ENCODE measurements at places on chromosomes 16 and 17. TPM values are rescaled to one million over a fixed set of nuclear protein-coding genes. Genes with fewer than 3 reads are reported as not detected.

PRKCB gene
- total RNA-seq: 47.8 TPM

SPHK1 gene
- 7.1 TPM for total RNA-seq

ZSCAN10 gene
- total RNA-seq: 0.14 TPM

DOC2A gene
- total RNA-seq: 0.80 TPM

TMEM208 gene
- 28.4 TPM for total RNA-seq

PLEKHH3 gene
- 1.2 TPM for total RNA-seq

LAT gene
- 171 TPM for total RNA-seq

GRCh38 chr16:55324285-55325079, 479 bp downstream of the IRX6 start:
- DNase-seq: no peak

- DNase-seq: no peak
These were observed 3.8 kb upstream of the ACTG1 start for GRCh38 chr17:81516439-81516838.

- DNase-seq: peak; percentile 64
These were observed 749 bp downstream of the GRIN2A start for GRCh38 chr16:10181196-10182162.

GRCh38 chr17:55639096-55639495, 83.6 kb downstream of the TMEM100 start:
- DNase-seq: no peak

- DNase-seq: peak; percentile 88
These were observed at the start of gene FAM83G for GRCh38 chr17:19004421-19005136. FAM83G (minus strand) TSS chr17:19004764; CDS start chr17:19004041, 723 bp downstream.

DNA sequence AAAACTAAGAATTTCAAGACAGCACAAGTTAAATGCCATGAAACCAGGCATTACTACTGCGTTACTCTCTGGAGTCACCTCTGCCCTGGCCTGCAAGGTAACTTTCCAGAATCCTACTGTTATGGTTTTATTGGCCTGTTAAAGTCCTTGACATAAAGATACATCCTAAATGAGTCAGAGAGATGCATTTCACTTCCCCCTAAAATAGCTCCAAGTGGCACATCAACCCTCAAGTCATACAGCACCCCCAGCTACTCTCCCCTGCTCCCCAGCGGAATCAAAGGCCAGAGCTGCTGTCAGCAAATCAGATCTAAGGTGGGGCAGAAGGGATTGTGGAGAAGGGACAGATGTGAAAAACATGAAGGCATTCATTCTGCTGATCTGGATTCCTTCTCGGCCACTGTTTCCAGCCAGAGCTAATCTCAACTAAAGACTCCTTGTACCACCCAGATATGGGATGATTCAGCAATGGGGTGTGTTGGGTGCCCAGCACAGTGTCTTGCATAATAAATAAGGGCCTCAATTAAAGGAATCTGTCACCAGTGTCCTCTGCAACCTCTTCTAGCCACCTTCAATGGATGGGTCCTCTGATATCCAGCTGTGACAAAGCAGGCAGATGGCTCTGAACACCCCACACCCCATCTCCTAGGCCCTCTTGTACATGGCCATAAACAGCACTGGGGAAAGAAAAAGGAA, 8.5 kb upstream of the CCL1 start:
- no peak for DNase-seq

- DNase-seq: peak; percentile 95
These were observed 20.3 kb upstream of the ZNF287 start for GRCh38 chr17:16589097-16589969.

DNA sequence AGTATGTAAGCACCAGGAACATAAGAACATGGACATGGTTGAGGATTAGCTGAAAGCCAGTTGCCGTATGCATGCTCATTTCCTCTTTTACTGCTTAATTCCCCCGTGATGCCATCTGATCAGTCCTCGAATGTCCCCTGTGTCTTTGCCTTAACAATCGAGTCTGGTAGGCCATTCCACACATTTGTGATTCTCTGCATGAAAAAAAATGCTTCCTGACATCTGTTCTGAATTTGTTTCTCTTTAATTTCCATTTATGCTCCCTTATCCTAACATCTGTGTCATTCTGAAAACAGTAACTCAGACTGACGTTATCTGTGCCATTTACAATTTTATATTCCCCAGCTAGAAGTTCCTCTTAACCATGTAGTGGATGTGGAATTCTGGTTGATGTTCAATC, 158.2 kb upstream of the TOX3 start:
- DNase-seq: no peak

DNA sequence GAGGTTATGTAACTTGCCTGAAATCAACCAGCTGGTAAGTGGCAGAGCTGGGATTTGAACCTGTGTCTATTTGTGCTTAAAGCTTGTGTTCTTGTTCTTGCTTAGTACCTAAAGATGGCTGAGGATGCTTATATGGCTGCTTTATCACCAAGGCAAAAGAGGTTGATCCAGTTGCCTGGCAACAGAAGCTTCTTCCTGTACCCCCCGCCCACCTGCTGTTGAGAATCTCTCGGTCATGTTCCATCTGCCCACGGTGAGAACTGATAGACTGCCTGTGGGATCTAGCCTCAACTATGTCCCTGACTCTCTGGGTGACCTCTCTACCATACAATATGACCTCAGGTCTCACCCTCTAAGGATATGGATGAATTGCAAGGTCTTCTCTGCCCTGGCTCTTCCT, 60.7 kb downstream of the ABCC6 start:
- no peak for DNase-seq

GRCh38 chr16:74657870-74658642, 8.6 kb downstream of the RFWD3 start:
- no peak for DNase-seq

DNA sequence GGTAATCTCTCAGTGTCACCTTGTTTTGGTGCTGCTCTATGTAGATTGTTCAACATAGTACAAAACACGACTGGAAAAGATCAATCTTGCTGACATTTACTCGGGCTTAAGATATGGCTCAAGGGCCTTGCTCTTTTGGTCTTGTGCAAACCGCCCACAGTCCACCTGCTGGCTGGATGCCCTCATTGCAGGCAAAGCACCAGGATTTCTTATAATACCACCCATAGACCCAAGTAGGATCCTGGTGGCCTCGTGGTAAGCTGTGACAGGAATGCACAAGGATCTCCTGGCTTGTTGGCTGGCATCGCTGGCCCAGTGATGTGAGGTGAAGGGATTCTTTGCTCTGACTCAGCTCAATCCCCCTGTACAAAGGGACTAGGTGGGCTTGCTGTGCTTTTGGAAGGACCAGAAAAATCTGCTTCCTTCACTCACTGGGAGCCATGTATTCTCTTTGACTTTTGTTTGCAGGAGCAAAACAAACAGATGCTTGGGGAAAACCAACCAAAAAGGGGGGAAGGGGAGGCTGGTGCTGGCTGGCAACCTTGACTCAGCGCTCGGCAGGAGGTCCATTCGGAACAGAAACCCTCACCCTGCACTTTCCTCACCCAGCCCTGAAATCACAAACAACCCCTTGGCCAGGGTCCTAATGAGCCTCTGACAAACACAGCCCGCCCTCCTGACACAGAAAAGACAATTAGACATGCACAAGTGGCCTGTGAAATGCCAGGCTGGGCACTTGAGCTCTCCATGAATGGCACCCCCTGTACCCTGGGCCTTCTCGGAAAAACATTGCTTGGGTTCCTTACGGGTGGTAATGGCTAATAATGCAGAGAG, 36.6 kb upstream of the MED9 start:
- DNase-seq: peak; percentile 80

DNA sequence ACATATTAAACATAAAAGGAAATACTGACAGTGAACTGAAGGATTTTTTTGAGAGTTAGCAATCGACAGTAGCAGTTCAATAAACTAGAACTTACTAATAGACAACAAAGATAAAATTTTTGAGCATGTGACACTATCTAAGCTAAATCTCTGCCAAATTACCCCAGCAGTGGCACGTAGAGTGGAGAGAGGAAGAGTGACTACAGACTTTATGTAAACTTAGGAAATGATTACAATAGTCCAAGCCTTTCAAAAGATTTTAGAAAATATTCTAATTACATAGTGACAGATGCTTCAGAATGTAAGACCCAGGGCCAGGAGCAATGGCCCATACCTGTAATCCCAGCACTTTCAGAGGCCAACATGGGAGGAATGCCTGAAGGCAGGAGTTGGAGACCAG, 52.4 kb downstream of the CFDP1 start:
- DNase-seq: no peak

GRCh38 chr16:4517812-4518680, 20.5 kb downstream of the CDIP1 start:
- no peak for DNase-seq

DNA sequence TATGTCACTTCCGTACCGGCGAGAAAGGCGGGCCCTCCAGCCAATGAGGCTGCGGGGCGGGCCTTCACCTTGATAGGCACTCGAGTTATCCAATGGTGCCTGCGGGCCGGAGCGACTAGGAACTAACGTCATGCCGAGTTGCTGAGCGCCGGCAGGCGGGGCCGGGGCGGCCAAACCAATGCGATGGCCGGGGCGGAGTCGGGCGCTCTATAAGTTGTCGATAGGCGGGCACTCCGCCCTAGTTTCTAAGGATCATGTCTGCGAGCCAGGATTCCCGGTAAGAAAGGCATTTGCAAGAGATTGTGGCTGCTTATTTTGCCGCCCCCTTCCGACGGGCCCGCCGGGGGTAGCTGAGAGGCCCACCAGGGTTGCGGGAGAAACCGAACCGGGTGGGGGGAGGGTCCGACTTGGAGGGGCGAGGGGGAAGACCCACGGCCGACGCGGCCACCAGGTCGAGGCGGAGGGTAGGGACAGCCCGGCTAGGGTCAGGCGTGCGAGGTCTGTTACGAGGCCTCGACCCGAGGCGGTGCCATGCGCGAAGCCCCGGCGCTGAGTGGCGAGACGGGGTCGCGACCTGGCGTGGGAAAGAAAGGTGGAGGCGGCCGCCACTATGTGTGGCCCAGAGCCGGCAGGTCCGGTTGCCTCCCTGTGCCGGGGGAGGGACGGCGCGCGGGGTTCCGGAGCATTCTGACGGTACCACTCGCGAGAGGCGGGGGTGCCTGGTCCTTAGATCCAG, 6.7 kb upstream of the CD68 start:
- DNase-seq: peak; percentile 100

DNA sequence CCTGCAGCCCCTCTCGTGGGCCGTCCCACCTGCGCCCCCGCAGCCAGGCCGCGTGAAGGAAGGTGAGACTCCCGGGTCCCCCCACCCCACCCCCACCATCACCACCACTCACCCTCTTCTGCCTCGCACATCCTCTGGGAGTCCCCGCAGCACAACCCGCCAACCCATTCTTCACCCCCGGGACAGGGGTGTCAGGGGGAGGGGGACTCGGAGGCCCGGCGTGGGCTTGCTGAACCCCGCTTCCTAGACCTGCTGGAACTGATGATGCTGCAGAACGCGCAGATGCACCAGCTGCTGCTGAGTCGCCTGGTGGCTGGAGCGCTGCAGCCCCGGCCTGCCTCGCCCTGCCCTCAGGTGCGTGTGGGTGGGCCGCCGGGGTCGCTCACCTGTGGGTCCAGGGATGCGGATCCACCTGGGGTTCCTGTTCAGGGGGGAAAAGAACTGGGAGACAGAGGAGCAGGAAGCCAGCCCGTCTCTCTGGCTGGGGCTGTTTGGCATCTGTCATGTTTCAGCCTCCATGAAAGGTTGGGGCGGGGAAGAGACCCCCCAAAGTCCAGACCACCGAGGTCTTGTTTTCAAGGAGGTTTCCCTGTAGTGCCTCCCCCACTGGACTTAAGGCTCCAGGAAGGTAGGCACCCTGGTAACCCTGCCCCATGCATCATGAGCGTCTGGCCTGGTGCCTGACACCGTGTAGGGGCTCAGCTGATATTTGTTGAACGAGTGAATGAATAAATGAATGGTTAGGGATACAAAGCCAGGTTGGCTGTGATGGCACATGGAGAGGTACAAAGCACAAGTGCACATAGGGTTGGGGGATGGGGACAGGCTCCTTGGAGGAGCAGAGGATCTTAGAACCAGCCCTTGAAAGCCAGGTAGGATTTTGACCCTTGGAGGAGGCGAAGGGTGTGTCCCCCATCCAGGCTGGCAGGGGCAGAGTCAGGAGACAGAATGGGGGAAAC, 849 bp downstream of the PRR29 start:
- DNase-seq: no peak

- DNase-seq: peak; percentile 87
These were observed 114.5 kb upstream of the CHMP6 start for GRCh38 chr17:80876950-80877728.

- no peak for DNase-seq
These were observed 515.8 kb upstream of the SALL1 start for GRCh38 chr16:51666821-51667220.

- DNase-seq: no peak
These were observed 1.9 kb upstream of the TUBB3 start for GRCh38 chr16:89921131-89921701.

DNA sequence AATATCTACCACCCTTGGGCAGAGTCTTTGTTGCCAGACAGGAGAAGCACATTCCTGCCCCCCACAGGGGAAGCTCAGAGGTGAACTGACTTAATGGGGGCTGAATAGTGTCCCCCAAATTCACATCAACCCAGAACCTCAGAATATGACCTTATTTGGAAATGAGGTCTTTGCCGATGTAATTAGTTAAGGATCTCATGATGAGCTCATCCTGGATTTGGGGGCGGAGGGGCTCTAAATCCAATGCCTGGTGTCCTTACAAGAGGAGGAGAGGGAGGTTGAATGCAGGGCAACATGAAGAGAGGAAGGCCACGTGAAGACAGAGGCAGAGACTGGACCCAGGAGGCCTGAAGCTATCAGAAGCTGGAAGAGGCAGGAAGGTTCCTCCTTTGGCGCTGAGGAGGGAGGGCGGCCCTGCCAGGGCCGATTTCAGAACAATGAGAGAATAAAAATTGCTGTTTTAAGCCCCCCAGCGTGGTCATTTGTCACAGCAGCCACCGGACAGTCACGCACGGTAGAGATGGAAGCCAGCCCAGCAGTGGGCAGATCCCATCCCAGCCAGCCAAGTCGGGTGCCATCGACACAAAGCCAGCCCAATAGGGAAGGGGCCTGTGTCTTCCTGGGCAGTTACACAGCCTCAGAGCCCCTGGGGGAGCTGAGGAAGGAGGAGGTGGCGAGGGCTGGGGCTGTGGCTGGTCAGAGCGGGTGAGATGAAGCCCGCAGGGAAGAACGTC, 21.3 kb downstream of the C16orf74 start:
- DNase-seq: no peak

GRCh38 chr16:527015-527903, at the start of gene CAPN15:
CAPN15 (plus strand) TSS chr16:527712; CDS start chr16:546839, 19,127 bp downstream.
- peak; percentile 92 for DNase-seq
